ENCODE measurements at places on chromosomes 3 and 15.

- DNase-seq, result no peak
These were observed 187.5 kb downstream of the MEGF11 start for GRCh38 chr15:66066005-66066404.

- DNase-seq, result no peak
These were observed 189.0 kb upstream of the CCDC54 start for GRCh38 chr3:107188262-107188661.

DNA sequence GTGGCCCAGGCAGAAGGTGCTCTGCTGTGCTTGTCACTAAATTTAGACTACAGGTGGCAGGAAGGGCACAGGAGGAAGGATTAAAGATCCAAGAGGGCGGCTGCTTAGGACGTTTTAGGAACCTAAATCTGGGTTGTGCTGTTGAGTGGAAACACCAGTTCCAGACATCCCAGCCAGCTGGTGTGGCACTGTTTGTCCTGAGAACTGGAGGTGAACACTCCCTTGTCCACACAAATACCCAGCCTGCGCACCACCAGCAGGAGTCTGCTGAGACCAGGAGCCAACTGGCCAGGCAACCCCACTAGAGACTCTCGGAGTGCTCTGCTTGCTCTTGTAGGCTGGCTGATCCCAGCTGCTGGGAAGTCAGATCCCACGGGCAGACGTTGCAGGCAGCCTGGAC is 30.3 kb upstream of the UACA start:
- DNase-seq, result no peak

DNA sequence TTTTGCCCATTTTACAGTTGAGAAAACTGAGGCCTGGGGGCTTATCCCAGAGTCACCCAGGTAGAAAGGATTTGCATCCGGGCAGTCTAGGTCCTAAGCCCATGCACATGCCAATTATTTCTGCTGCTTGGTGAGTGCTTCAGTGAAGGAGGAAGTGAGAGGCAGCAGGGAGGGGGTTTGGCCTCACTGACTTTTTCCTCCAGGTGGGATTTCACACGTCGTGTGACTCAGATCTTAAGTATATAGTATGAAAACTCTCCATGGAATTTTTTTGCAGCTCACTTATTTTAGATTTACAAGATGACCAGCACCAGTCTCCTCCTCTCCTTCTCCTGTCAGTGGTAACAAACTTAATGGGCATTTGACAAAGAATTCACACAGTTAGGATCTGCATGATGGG is 4.6 kb downstream of the ITGA11 start:
- no peak for DNase-seq

DNA sequence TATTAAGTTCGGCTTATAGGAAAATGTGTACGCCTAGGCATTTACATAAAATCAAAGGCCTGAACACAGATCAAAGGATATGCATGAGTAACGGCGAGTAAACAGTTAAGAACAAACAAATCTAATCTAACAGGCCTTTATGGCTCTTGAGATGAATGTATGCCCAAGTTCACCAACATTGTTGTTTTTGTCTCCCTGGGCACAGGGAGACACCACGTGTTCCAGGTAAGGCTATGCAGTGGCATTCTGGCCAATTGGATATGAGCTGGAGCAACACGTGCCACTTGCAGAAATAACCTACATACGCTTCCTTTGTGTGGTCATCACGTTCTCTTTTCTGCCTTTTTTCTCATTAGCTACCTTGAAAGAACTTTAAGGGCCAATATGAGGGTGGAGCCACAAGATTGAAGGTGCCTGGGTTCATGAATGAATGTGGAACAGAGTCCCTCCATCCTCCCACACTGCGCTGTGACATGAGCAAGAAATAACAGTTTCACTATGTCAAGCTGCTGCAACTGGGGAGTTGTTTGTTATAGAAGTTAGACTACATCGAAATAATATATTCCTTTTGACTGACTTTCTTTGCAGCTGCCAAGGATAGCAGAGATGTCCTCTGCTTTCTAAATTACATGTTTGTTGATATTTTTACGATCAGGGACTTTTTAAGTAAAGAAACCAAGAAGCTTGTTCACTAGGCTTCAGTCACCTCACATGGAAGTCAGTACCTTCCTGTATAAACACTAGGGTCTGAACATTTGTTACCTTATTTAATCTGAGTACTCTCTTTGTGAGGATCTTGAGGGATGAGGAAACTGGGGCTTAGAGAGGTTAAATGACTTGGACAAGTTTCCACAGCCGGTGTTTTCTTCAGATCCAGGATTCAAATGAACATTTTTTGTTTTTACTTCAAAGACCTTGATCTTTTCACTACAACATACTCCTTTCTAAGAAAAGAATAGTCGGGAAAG is 427.5 kb upstream of the TBL1XR1 start:
- DNase-seq, result no peak

GRCh38 chr15:98914626-98915025 is 93.0 kb downstream of the PGPEP1L start:
- DNase-seq, result no peak

Measured in renal cortex interstitium (tissue), 15 donors.